Thoracic aorta (tissue), 2 donors: ENCODE measurements at places on chromosomes 12 and 14.

- no peak for DNase-seq
These were observed 155.5 kb downstream of the SLC15A5 start for GRCh38 chr12:16121953-16122352.

GRCh38 chr12:66210840-66211239 lies 21.8 kb downstream of the IRAK3 start:
- DNase-seq, result no peak

DNA sequence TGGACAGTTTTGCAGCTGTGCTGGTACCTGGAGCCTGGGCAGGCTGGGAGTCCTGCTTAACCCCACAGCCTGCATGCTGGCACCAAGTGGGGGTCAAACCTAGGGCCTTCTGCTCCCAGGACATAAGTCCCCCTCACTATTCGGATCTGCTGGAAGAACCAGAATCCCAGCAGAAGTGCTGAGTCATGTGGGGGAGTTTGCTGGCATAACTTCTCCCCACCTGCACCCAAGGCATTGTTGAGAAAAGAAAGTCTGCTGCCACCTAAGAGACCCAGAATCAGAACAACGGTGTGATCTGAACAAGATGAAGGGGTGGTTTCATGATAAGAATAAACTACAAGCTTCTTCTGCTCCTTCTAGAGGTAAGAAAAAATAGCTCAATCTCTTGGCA lies 102.7 kb downstream of the RBM19 start:
- no peak for DNase-seq

DNA sequence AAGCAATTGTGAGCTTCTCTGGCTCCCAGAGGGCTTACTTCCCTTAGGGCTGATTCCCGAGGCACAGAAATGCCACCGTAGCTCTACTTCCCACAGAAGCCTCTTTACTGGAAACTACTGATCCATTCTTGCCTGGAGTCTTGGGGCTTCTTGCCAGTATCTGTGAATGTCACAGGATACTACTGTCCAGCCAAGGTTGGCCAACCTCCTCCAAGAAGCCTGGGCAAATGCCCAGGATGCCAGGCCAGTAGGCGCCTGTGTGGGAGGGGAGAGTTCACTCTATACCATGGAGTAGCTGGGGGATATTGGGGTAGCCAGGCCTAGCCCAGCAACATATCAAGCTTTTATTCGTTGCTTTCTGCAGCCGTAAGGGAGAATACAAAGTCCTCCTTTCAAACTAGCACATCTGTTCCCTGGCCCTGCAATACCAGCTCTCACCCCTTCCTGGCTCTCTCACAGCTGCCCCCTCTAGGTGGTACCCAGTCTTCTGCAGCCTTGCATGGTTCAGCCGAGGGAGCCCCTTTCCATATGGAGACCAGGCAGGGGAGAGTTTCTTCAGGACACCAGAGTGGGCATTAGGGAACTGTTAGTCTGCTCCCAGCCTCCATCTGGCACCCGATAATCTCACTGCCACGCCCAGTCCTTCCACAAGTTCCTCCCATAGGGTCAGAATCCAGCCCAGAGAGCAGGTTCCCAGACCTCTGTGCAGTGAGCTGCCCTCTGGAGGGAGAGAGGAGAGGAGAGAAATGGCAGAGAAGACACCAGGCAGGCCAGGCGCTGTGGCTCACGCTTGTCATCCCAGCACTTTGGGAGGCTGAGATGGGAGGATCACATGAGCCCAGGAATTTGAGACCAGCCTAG lies 24.3 kb upstream of the PLEK2 start:
- no peak for DNase-seq

DNA sequence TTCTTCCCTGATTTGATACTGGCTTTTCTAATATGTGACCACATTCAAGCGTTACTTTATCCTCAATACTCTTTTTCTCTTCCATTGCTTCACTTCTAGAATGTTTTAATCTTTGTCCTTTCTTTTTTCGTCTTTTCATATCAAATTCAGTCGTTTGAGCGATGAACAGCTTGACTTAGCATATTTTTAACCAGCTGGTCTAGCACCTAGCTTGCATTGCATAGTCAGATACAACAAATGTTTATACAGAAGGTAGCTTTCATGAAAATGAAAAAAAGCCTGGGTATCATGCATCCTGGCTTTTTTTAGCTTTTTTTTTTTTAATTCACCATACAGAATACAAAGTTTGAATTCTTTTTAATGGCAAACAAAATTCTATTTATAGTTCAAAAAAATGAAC lies 1.2 kb downstream of the SOX5 start:
- no peak for DNase-seq

- DNase-seq, result no peak
These were observed 139.5 kb downstream of the DAD1 start for GRCh38 chr14:22449600-22449905.

- no peak for DNase-seq
These were observed 133.5 kb upstream of the TMEM132C start for GRCh38 chr12:128133321-128134073.

DNA sequence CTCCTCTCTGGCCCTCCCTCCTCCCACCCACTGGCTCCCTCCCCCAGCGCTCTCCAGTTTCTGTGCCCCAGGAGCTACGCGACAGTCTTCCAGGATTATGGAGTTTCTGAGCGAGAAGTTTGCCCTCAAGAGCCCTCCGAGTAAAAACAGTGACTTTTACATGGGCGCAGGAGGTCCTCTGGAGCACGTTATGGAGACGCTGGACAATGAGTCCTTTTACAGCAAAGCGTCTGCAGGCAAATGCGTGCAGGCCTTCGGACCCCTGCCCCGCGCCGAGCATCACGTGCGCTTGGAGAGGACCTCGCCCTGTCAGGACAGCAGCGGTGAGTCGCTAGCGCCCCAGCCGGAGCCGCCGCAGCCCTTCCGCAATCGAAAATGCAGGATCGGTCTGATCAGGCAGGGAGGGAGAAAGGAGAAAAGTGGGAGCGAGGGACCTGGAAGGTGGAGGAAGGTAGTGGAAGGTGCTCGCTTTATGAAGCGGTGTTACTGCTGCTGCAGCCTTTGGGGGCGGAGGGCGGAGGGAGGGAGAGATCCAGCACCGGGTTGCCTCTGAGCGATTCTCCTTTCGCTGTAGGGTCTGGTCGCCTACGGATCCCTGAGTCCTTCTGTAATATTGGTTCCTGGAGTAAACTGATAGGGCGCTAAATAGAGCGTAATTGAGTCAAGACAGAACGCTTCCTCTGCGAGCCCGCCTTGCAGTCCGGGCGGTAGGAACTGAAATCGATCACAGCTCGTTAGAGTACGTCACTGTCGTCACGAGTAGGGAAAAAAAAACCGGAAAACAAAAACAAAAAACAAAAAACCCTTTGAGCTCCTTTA lies at the start of gene ALX1:
ALX1 (plus strand) TSS at position 56 of the 819 bp plus-strand sequence; CDS start at position 98, 42 bp downstream.
- no peak for DNase-seq

GRCh38 chr12:6925540-6926279 lies 2.0 kb upstream of the ATN1 start:
- no peak for DNase-seq

GRCh38 chr12:111758120-111758561 lies 8.6 kb upstream of the ALDH2 start:
- DNase-seq, result no peak

GRCh38 chr14:84891404-84891803 lies 638.5 kb upstream of the FLRT2 start:
- DNase-seq, result no peak

DNA sequence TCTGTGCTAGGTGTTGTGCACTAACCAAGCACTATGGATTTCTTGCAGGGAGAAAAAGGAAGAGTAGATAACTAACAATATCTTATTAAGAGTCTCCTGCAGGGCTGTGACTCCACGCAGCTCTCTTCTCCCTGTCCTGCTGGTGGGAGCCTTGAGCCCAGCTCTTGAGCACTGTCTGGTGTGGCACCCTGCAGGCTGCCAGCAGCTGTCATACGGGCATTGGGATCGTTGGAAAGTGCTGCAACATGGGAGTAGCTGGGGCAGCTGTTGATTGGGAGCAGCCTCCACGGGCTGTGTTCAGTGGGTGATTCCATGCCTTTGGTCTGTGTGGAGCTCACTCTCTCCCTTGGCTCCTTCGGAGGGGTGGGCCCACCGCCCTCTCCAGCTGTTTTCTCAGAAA lies 125.3 kb downstream of the FBXL14 start:
- no peak for DNase-seq

GRCh38 chr14:37443461-37443860 lies 151.6 kb downstream of the FOXA1 start:
- DNase-seq, result no peak

DNA sequence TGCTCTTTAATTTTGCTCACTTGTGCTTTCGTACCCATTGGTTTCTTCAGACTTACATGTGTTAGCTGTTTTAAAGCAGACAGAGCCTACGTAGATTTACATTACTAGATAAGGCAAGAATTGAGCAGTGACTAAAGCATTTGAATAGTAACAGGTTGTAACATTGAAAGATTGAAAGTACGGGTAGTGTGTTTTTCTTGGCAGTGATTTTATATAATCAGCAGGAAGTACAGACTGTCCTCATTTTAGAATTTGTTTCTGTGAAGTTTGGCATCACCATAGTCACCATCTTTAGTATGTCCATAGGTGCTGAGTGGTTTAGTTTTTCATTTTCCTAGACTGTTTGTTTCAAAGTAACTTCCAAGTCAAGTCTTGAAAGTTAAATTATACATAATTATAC lies 14.0 kb downstream of the RTRAF start:
- no peak for DNase-seq

DNA sequence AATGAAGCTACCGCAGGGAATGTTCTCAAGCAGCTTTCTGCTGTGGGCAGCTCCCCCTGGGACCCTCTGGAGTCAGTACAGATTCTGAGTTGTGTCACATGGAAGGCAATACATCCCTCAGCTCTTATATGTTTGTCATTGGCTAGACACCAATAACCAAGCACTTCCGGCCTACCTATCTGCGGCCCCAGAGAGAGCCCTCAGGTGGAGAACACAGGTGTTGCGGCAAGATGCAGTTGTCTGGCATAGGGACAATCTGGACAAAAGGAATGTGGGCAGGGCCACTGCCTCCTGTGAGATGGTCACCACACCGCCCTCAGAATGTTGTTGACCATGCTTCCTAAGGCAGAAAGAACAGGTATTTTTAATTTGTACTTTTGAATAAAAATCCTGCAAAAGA lies 118.7 kb downstream of the BRMS1L start:
- DNase-seq, result no peak

DNA sequence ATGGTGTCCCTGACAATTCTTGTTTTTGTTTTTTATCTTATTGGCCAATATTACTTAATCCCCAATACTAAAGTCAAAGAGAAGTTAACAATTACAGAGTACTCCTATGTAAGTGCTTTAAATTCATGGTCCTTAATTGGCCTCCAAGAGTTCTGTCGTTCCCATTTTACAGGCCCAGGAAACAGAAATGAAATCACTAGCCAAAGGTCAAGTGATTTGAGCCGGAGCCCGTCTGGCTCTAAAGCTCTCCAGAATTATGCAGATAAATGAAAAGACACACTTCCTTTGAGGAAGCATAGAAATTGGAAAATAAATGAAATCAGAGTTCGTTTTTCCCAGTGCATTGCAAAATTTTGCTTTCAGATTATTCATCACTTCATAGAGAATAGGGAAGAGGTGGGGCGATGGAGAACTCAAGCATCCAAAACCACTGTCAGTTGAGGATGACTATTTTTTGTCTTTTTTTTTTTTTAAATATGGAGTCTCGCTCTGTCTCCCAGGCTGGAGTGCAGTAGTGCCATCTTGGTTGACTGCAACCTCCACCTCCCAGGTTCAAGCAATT lies 78.5 kb downstream of the MAP1LC3B2 start:
- no peak for DNase-seq

GRCh38 chr14:103733651-103734050 lies 18.0 kb downstream of the ZFYVE21 start:
- DNase-seq, result no peak
